Stimulated activated memory B cell treated with anti-CD40 and anti-IgM and Interleukin-4, amounts not matched to agents 10 μg/mL and 1 μg/mL and 100 μg/mL, for 72 hours (primary cell): ENCODE measurements at places on chromosomes 13 and 19.

- no peak overlapping the region for H3K4me3 ChIP-seq
- H3K36me3 ChIP-seq: no peaks in the 10 kb centered on the region
- H3K27ac ChIP-seq: no peak overlapping the region
- H3K4me1 ChIP-seq: peaks cover 6% of the 10 kb centered on the region
Observed at GRCh38 chr13:21015284-21015683, 46.1 kb downstream of the LATS2 start.

DNA sequence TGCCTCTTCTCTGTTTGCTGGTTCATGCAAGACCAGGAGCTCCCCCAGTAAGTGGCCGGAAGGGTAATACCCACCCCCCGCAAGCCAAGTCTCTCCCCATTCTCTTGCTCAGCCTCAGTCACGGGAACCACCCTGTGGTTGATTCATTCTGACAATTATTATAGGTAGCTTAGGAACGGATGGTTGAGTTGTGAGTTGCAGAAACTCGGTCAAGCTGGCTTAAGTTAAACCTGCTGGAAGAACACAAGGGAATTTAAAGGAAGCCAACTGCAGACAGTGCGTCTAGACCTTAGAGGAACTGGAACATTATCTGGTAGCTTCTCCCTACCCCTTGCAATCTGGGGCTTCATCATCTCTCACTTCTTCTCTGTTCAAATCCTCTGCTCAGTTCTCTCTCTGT is 8.9 kb downstream of the FPR1 start:
- H3K4me1 ChIP-seq: no peaks in the 10 kb centered on the region
- no peaks in the 10 kb centered on the region for H3K36me3 ChIP-seq
- H3K27me3 ChIP-seq: peaks cover 13% of the 10 kb centered on the region
- no peak overlapping the region for H3K4me3 ChIP-seq

GRCh38 chr19:18725841-18726770 is 42.6 kb downstream of the CRTC1 start:
- ATAC-seq: no peak
- H3K4me1 ChIP-seq: peaks cover 10% of the 10 kb centered on the region
- no peak overlapping the region for H3K4me3 ChIP-seq
- H3K27ac ChIP-seq: no peak overlapping the region

DNA sequence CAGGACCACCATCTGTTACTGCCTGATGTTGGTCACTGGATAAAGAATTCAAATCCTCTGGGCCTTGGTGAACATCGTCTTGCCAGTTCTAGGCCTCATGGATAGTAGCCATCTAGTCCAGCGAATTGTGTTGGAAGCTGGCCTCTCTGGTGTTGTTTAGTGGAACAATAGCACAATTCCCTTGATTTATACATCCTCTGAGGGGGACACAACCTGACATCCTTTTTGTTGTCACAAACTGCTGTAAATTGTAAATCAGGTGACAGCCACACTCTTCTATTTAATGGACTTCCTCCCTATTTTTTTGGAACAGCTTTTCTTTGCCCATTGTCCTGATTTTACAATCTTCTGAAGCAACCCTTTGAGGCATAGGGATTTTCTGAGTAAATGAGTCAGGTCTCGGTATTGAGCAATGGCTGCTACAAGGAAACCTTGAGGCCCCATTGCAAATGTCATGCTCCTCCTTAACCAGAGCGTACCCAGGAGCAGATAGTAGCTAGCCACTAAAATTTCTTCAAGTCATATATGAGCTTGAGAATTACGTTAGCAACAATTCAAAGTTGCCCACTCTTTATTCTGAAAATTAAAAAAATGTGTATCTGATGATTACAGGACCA is 263.3 kb downstream of the COG6 start:
- no peak overlapping the region for H3K27ac ChIP-seq
- no peaks in the 10 kb centered on the region for H3K36me3 ChIP-seq
- H3K4me1 ChIP-seq: no peaks in the 10 kb centered on the region
- H3K27me3 ChIP-seq: peaks cover 23% of the 10 kb centered on the region
- ATAC-seq: no peak

DNA sequence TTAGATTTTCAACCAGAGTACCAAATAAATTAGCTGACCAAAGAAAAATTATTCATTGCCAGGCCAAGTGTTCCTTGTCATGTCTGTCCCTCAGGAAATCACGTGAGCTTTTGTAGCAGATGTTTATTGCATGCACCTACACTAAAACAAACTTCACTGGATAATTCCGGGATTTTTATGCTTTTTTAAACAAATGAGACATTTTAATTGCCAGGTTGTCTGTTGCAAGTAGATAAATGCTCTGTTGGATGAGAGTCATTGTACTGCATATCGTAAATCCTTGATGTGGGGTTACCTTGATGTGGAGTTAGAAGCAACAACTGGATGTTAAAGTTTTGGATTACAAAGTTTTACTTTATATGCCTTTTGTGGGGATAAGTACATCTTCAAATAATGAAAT is 1187.7 kb upstream of the PCDH9 start:
- no peaks in the 10 kb centered on the region for H3K27me3 ChIP-seq
- no peak overlapping the region for H3K27ac ChIP-seq
- H3K4me1 ChIP-seq: no peaks in the 10 kb centered on the region

DNA sequence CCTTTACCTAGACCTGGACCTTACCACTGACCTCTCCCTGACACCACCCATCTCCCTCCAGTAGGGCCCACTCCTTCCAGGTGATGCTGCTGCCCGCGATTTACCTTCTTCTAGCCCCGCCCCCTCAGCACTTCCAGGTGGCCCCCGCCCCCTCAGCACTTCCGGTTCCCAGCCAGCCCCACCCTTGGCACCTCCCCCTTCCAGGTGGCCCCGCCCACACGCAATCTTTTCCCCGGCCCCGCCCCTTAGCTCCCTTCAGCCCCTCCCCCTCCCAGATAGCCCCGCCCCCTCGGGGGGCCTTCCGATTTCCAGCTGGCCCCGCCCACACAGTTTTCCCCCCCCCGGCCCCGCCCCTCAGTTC is 586 bp downstream of the LIG1 start:
- H3K36me3 ChIP-seq: peaks cover 22% of the 10 kb centered on the region
- ATAC-seq: peak; percentile 70
- peaks cover 22% of the 10 kb centered on the region for H3K4me1 ChIP-seq
- H3K27me3 ChIP-seq: no peaks in the 10 kb centered on the region
- H3K4me3 ChIP-seq: peak overlapping the region; percentile 90
- peak overlapping the region; percentile 90 for H3K27ac ChIP-seq

GRCh38 chr13:33206425-33206824 is 79.1 kb downstream of the STARD13 start:
- no peaks in the 10 kb centered on the region for H3K36me3 ChIP-seq
- no peak overlapping the region for H3K4me3 ChIP-seq
- peaks cover 8% of the 10 kb centered on the region for H3K4me1 ChIP-seq
- peaks cover 26% of the 10 kb centered on the region for H3K27me3 ChIP-seq

- no peaks in the 10 kb centered on the region for H3K27me3 ChIP-seq
- H3K36me3 ChIP-seq: no peaks in the 10 kb centered on the region
- peak overlapping the region; percentile 31 for H3K27ac ChIP-seq
- peaks cover 16% of the 10 kb centered on the region for H3K4me1 ChIP-seq
Observed at GRCh38 chr19:38742296-38742695, 2.0 kb downstream of the CAPN12 start.

- no peak for ATAC-seq
- H3K4me1 ChIP-seq: no peaks in the 10 kb centered on the region
- H3K27me3 ChIP-seq: no peaks in the 10 kb centered on the region
Observed at GRCh38 chr19:18771328-18772242, 19.5 kb downstream of the COMP start.

- H3K4me3 ChIP-seq: no peak overlapping the region
- no peaks in the 10 kb centered on the region for H3K4me1 ChIP-seq
- ATAC-seq: no peak
- peaks cover 25% of the 10 kb centered on the region for H3K36me3 ChIP-seq
Observed at GRCh38 chr13:113465300-113465699, 12.0 kb upstream of the ADPRHL1 start.

GRCh38 chr19:792306-792885 is 4.9 kb upstream of the PTBP1 start:
- no peak for ATAC-seq
- H3K27ac ChIP-seq: no peak overlapping the region
- H3K4me3 ChIP-seq: no peak overlapping the region

GRCh38 chr13:99408703-99409000 is 92.6 kb upstream of the TM9SF2 start:
- no peaks in the 10 kb centered on the region for H3K27me3 ChIP-seq
- H3K4me3 ChIP-seq: no peak overlapping the region
- no peaks in the 10 kb centered on the region for H3K36me3 ChIP-seq
- ATAC-seq: no peak
- peaks cover 32% of the 10 kb centered on the region for H3K4me1 ChIP-seq
